ENCODE measurements at places on chromosomes 2 and 18. TPM values are rescaled to one million over a fixed set of nuclear protein-coding genes. Genes with fewer than 3 reads are reported as not detected.

- no peaks in the 10 kb centered on the region for H3K36me3 ChIP-seq
- no peak overlapping the region for H3K27ac ChIP-seq
- no peak overlapping the region for H3K4me3 ChIP-seq
Measured at GRCh38 chr18:30888344-30888743, 154.2 kb downstream of the DSC3 start.

GRCh38 chr2:42359965-42360483, 993 bp downstream of the COX7A2L start:
- no peak for DNase-seq
- no peaks in the 10 kb centered on the region for H3K36me3 ChIP-seq
- peaks cover 21% of the 10 kb centered on the region for H3K4me1 ChIP-seq
- no peaks in the 10 kb centered on the region for H3K27me3 ChIP-seq
- peak overlapping the region; percentile 98 for H3K4me3 ChIP-seq

DNA sequence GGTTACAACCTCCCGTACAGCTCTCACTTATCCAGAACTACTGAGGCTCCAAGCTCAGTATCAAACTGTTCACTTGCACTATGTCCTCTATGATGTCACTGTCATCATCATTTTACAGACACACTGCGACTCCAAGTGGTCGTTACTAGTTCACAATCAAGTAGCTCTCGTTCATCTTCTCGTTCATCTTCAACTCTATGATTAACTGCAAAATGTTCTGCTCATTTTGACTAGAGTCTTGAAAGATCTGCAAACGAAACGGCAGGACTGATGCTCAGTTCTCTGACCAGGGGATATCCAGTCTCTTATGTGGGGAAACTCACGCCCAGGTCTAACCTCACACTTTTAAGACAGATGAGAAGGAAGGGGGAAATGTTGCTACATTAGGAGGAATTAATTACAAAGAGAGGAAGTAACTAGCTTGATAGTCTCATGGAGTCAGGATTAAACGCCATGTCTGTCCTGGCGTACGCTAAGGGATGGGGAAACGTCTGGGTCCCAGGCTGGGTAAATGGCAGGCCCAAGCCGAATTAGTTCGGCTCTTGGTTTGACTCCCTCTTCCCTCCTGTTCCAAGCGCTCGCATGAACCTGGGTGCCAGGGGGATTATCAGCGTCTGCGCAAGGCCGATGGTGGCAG, 794 bp upstream of the CHCHD5 start:
- no peaks in the 10 kb centered on the region for H3K27me3 ChIP-seq
- peak; percentile 32 for DNase-seq
- H3K27ac ChIP-seq = peak overlapping the region; percentile 95
- H3K4me1 ChIP-seq = peaks cover 38% of the 10 kb centered on the region
- no peaks in the 10 kb centered on the region for H3K36me3 ChIP-seq

DNA sequence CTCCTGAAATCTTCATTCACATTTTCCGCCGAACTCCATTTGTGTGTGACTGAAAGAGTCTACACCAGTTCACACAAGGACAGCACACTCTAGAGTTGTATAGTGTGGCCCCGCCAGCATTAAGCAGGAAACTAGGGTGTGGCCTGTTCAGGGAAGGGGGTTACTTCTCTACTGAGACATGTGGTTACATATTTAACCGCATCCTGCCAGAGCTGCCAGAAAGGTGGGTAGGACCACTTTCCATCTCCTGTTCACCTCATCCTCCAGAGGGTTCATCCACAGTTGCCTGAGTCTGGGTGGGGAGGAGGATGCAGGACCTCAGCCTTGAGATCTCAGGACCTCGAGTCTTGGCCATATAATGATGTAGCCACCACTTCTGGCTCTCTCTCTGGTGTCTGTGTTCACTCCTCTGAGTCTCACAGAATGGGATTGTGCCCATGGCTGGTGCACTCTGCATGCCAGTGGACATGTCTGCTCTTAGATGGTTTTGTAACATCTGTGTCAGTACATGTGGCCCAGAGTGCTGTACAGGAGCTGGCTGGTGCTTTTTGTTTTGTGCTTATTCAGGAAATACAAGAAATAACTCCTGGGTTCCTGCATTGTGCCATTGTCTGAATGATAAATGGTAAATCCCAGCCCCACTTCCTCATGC, 7.7 kb upstream of the SP140L start:
- no peak overlapping the region for H3K27ac ChIP-seq
- DNase-seq = no peak
- no peaks in the 10 kb centered on the region for H3K36me3 ChIP-seq
- no peaks in the 10 kb centered on the region for H3K4me1 ChIP-seq
- no peak overlapping the region for H3K4me3 ChIP-seq

DNA sequence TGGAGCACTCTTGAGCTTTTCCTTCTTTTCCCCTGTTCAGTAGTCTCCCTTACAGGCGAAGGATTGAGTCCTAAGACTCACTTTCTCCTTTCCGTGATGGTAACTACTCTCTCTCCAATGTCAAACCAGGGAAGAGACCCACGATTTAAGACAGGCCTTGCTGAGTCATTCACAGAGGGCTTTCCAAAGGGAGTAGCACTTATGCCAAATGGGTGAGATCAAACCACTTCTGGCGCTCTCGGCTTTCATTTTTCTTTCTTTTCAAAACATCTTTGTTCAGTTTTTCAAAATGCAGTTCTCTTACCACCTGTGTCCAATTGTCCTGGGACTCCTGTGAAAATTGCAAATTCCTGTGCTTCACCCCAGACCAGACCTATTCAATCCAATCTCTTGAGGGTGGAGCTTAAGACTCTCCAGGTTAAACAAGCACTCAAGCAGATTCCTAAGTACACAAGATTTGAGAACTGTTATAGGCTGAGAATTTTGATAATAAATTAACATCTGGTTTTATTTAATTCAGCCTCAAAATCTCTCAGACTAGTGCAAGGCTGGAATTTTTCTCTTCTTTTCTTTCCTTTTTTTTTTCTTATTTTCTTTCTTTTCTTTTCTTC, 14.4 kb upstream of the MRPL19 start:
- H3K27me3 ChIP-seq = no peaks in the 10 kb centered on the region
- no peak for DNase-seq
- no peak overlapping the region for H3K4me3 ChIP-seq
- H3K36me3 ChIP-seq = no peaks in the 10 kb centered on the region
- H3K27ac ChIP-seq = no peak overlapping the region

- H3K36me3 ChIP-seq = no peaks in the 10 kb centered on the region
- H3K27me3 ChIP-seq = peaks cover 46% of the 10 kb centered on the region
- no peak overlapping the region for H3K4me3 ChIP-seq
- H3K4me1 ChIP-seq = no peaks in the 10 kb centered on the region
Measured at GRCh38 chr2:149075105-149075504, 36.6 kb downstream of the LYPD6B start.

DNA sequence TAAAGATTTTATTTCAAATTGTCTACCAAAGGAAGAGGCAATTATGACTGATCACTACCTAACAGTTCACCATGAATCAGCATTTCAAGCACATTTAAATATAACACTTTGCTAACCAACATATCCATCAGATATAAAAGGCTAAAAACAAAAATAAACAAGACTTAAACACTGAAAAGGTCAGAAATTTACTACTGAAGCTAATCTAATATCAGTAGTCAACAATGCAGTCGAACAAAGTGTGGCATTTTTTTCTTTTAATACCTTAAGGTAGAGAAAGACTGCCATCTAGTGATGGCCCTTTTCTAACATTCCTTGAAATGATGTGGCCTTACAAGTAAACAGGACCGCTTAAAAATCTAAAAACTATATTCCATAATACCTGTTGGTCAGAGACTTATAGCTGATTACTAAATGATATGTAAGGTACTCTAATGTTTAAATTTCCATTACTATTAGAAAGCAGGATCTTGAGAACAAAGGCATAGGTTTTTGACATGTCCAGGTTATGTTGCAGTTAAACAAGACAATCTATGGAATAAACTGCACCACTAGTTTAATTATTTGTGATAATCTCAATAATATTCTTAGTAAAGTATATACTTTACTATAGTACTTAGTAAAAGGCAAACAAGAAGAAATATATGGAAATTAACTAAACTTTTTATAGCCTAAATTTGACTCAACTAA, 80.0 kb downstream of the EXOC6B start:
- H3K27ac ChIP-seq = no peak overlapping the region
- H3K36me3 ChIP-seq = no peaks in the 10 kb centered on the region
- no peaks in the 10 kb centered on the region for H3K27me3 ChIP-seq
- H3K4me1 ChIP-seq = peaks cover 19% of the 10 kb centered on the region
- peak; percentile 85 for DNase-seq

- no peak overlapping the region for H3K4me3 ChIP-seq
- no peaks in the 10 kb centered on the region for H3K4me1 ChIP-seq
- no peaks in the 10 kb centered on the region for H3K36me3 ChIP-seq
- H3K27ac ChIP-seq = no peak overlapping the region
- DNase-seq = no peak
Measured at GRCh38 chr2:120840795-120841487, 105.3 kb downstream of the GLI2 start.

DNA sequence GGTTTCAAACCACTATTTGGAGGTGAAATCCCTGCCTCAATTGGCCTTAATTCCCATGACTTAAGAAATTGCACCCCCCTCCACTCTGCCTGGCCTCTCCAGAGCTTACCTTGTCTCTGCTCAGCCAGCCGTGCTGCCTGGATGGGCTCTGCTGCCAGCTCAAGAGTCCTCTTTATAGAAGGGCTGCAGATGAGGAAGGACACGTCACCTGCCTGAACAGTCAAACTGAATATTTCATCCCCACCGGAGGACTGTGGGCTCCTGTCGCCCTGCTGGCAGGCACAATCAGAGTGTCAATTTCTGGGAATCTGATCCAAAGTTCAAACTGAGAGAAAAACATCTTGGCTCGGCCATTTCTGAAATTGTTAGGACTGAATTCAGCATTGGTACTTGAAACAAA, at the start of gene OTOS:
TSS of gene OTOS (minus strand) at position 148 of the 400 bp plus-strand sequence. CDS start 332 bp downstream, outside the sequence.
- H3K27ac ChIP-seq = no peak within 1 kb of the TSS
- H3K4me3 ChIP-seq = no peak within 1 kb of the TSS
- H3K4me1 ChIP-seq = peaks cover 14% of the 10 kb centered on the region
- DNase-seq = no peak
- no peaks in the 10 kb centered on the region for H3K27me3 ChIP-seq

- H3K4me1 ChIP-seq = peaks cover 24% of the 10 kb centered on the region
- H3K4me3 ChIP-seq = no peak overlapping the region
- DNase-seq = no peak
- no peak overlapping the region for H3K27ac ChIP-seq
- H3K36me3 ChIP-seq = no peaks in the 10 kb centered on the region
Measured at GRCh38 chr2:202638721-202639120, 4.0 kb downstream of the FAM117B start.

DNA sequence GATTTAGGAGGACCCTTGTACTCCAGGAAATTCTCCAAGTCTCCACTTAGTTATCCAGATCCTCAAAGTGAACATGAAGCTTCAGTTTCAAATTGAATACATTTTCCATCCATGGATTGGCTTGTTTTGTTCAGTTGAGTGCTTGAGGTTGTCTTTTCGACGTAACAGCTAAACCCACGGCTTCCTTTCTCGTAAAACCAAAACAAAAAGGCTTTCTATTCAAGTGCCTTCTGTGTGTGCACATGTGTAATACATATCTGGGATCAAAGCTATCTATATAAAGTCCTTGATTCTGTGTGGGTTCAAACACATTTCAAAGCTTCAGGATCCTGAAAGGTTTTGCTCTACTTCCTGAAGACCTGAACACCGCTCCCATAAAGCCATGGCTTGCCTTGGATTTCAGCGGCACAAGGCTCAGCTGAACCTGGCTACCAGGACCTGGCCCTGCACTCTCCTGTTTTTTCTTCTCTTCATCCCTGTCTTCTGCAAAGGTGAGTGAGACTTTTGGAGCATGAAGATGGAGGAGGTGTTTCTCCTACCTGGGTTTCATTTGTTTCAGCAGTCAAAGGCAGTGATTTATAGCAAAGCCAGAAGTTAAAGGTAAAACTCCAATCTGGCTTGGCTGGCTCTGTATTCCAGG, at the start of gene CTLA4:
TSS of gene CTLA4 (plus strand) at position 211 of the 640 bp plus-strand sequence. CDS start at position 383, 172 bp downstream.
- no peaks in the 10 kb centered on the region for H3K36me3 ChIP-seq
- H3K27ac ChIP-seq = no peak within 1 kb of the TSS
- peaks cover 46% of the 10 kb centered on the region for H3K27me3 ChIP-seq

GRCh38 chr2:134470561-134471168, 216.8 kb downstream of the MGAT5 start:
- no peak for DNase-seq
- no peaks in the 10 kb centered on the region for H3K27me3 ChIP-seq
- no peak overlapping the region for H3K4me3 ChIP-seq
- H3K4me1 ChIP-seq = no peaks in the 10 kb centered on the region
- no peak overlapping the region for H3K27ac ChIP-seq
- no peaks in the 10 kb centered on the region for H3K36me3 ChIP-seq

DNA sequence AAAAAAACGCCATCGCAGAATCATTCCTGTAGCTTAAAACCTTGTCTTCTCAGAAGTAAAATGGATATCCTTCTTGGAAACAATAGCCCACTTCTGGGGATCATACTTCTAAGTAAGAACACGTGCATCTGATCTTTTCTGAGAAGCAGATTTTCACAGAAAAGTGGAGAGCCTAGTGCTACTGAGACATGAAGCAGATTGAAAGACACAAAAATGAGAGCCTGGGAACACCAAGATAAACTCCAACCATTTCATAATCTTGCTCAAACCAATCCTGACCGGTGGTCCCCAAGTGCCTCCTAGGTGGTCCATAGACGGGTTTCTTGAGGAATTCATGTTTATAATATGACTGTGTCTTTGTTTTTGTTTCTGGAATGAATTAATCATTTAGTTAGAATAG, 191.2 kb downstream of the IRS1 start:
- peaks cover 27% of the 10 kb centered on the region for H3K4me1 ChIP-seq
- no peak for DNase-seq
- H3K27ac ChIP-seq = no peak overlapping the region
- H3K27me3 ChIP-seq = no peaks in the 10 kb centered on the region
- H3K36me3 ChIP-seq = no peaks in the 10 kb centered on the region

DNA sequence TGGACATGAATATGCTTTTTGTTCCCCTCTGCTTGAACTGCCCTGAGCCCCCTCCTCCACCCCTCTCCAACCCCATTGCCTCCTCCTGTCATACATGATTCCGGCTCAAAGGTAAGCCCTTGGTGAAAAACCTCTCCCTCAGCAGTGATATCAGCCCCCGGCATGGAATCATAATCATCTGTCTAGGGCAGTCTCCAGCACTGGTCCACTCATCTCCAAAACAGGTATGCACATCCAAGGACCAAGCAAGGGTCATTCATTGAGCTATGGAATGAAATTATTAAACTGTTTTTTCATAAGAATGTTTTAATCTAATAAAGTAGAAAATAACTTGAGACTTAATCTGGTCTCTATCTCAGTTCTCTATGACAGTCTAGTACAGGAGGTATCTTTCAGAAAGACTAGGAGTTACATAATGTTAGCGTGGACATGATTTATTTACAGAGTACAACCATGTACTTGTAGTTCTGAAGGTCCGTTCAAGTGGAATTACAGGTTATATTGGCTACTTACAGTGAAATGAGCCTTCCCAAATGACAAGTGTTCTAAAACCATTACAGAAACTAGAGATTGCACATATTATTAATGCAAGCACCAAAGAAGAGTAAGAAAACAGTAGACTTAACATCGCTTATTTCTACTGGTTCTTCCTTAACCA, 75.2 kb downstream of the ACVR1 start:
- no peak overlapping the region for H3K27ac ChIP-seq
- no peak for DNase-seq
- H3K27me3 ChIP-seq = no peaks in the 10 kb centered on the region
- no peaks in the 10 kb centered on the region for H3K36me3 ChIP-seq

The ARMC9 gene
- 23.4 TPM for total RNA-seq

The DYNAP gene
- total RNA-seq = not detected

The FAM110C gene
- 6.8 TPM for total RNA-seq

The FKBP1B gene
- total RNA-seq = 2.7 TPM

The PLB1 gene
- 1.3 TPM for total RNA-seq
